Stimulated activated CD4-positive, alpha-beta T cell treated with anti-CD3 and anti-CD28 coated beads, Interleukin-15, amount 100 ng/mL, for 48 hours (primary cell): ENCODE measurements at places on chromosomes 5 and 9.

DNA sequence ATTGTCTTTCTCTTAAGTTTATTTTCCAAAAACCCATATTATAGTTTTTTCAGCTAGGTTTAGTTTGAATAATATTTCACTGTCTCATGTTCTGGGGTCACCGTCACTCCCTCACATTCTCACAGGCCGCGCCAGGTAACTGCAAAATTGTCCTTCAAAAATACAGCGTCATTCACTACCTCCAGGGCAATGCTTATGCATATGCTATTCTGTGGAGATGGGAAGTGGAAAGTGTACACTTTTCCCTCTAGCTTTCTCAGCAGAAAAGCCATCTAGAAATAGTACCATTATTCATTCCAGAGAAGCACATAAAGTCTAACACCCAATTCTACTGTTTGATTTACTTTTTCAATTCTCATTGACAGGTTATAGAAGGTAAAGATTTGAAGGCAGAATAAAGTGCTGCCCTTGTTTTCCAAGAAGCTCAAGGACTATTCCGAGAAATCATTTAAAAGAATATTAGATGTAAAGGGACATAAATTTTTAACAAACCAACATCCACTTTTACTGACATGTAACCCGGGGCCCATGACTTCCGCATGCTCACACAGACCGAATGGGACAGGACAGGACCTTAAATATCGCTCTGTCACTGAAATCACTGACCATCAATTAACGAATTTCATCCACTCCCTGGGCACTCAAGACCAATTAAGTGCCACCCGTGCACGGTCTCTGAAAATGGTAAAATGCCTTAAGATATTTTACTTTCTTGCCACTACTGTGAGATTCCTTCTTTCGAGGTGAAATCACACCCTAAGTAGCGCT is 720 bp downstream of the NUDT12 start:
- DNase-seq: no peak

DNA sequence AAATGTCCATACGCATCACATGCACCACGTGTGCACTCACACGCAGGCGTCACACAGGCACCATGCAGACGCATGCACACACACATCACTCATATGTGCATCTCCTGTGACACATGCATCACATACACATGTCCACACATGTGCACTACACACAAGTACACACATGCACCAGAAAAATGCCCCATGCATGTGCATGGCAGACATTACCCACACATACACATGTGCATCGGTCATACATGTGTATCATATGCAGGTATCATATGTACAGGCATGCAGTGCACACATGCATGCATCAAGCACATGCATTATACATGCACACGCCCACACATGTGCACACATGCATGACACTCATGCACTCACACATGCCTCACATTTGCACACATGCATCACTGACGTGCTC is 26.1 kb downstream of the ADAMTS2 start:
- no peak for DNase-seq

GRCh38 chr5:132301344-132302271 is 7.4 kb downstream of the SLC22A4 start:
- no peak for DNase-seq

GRCh38 chr9:135574331-135574730 is 12.8 kb downstream of the PAEP start:
- no peak for DNase-seq

GRCh38 chr5:8842971-8843551 is 702.8 kb downstream of the SEMA5A start:
- no peak for DNase-seq

GRCh38 chr5:97231025-97231636 is 48.1 kb upstream of the RIOK2 start:
- no peak for DNase-seq

- no peak for DNase-seq
Observed at GRCh38 chr5:64576250-64576649, 70.4 kb downstream of the RGS7BP start.

GRCh38 chr5:151598984-151599383 is 7.9 kb upstream of the FAT2 start:
- no peak for DNase-seq
